Dermis microvascular lymphatic vessel endothelial cell (primary cell): ENCODE measurements at places on chromosomes 4 and X.

GRCh38 chrX:72247206-72247942 lies 8.5 kb upstream of the ERCC6L start:
- DNase-seq: peak; percentile 56

GRCh38 chr4:113057891-113058290 lies 8.4 kb downstream of the ANK2 start:
- DNase-seq: no peak

DNA sequence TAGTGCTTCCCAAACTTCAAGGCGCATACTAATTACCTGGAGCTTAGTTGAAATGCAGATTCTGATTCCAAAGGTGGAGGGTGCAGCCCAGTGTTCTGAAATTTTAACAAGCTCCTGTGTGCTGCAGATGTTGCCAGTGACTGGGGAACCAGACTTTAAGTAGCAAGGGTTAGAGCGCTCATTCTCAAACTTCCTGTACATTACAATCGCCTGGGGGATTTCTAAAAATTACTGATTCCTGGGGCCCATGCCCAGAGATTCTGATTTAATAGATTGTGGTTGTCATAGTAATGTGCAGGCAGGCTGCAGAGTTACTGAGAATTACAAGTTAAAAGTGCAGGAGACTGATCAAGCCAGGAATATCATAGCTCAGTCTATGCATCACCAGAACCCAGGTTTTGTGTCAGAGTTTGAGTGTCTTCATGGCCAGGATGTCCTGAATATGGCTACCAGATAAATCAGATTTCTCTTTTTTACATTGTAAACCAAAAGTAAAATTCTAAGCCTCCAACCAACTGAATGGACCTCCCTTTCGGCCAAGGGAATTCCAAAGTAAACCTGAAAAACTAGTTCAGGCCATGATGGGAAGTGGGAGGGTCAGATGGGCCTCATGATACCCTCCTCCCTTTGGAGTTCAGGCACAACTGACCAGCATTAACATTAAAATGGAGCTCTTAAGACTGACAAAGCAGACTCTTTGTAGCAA lies 121.6 kb downstream of the ATXN3L start:
- no peak for DNase-seq

GRCh38 chrX:56564164-56564885 lies 898 bp downstream of the UBQLN2 start:
- peak; percentile 35 for DNase-seq

- no peak for DNase-seq
These were observed 64.5 kb downstream of the ARL9 start for GRCh38 chr4:56570041-56570440.

- DNase-seq: no peak
These were observed 50.0 kb upstream of the NDST3 start for GRCh38 chr4:117984366-117984680.

GRCh38 chrX:150506486-150506885 lies 61.9 kb upstream of the MTM1 start:
- no peak for DNase-seq

DNA sequence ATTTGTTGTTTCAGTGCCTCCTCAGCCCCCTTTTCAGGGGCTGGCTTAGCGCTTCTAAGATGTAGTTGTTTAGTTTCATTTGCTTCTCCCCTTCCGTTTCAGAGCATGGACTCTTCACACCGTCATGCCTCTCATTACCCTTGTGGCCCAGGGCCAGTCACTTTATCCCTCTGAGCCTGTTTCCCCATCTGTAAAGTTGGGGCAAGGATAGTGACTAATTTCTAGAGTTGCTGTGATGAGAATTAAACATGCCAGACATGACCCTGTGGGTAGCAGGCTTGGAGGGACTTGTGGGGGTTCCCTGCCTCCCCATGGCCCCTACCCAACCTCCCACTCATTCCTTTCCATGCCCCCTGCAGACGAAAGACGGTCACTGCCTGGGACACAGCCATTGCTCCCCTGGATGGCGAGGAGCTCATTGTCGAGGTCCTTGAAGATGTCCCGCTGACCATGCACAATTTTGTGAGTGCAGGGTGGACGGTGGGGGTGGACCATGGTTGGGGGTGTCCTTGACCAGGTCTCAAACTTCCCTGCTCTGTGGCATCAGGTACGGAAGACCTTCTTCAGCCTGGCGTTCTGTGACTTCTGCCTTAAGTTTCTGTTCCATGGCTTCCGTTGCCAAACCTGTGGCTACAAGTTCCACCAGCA lies 3.6 kb downstream of the ARAF start:
- DNase-seq: no peak

GRCh38 chr4:170111546-170111945 lies 21.8 kb upstream of the AADAT start:
- DNase-seq: no peak

DNA sequence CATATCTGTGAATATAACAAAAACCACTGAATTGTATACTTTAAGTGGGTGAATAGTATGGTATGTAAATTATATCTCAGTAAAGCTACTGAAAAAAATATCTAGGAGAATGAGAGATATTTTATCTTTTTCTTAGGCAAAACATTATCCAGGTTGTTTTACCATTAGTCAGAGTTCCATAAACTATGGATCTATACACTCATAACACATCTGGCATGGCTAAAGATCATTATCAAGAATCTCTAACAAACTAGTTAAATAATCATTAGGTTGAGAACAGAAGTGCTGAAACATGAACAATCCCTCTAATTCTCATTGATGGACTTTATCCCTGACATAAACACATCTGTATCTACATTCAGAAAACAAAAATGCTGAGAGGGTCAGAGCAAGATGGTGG lies 15.6 kb downstream of the MED14 start:
- no peak for DNase-seq

GRCh38 chr4:86549163-86549788 lies 44.8 kb upstream of the PTPN13 start:
- DNase-seq: no peak

DNA sequence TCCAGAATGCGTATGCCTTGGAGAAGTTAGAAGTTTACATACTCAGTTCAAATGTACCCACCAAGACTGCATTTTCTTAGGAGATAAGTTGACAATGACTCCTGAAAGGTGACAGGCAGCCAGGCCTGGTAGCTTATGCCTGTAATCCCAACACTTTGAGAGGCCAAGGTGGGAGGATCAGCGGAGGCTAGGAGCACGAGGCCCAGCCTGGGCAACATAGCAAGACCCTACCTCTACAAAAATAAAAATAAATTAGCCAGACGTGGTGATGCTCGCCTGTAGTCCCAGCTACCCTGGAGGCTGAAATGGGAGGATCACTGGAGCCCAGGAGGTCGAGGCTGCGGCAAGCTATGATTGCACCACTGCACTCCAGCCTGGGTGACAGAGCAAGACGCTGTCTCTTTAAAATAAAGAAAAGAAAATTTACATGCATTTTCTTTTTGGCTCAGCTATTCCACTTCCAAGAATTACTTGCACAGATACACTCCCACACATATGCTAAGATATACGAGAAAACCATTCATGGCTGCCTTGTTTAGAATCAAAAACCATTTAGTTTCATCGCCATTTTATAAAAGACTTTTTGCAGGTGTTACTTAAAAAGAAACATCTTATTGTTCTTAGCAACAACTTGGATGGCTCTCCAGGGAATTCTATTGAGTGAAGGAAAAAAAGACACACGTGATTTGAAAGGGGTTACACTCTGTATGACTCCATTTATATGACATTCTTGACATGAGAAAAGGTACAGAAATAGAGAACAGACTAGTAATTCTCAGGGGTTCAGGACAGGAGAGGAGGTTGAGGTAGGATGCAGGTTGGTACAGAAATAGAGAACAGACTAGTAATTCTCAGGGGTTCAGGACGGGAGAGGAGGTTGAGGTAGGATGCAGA lies 66.3 kb downstream of the DHRSX start:
- no peak for DNase-seq

- peak; percentile 93 for DNase-seq
These were observed 4.8 kb upstream of the FBXL5 start for GRCh38 chr4:15659768-15660570.

DNA sequence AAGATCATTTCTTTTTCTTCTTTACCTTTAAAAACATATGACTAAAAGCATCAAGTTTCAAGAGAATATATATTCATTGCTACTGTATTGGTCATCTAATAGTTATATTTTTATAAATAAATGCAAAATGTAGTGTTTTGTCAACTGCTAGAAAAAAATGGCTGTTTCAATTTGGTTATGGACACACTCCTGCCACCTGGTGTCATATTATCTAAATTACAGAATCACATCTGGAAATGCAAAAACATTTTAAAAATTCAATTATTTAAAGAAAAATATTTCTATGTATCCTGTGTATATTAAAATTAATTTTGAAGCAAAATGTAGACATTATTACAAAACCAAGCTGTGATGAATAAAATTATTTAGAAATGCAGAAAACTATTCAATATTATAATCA lies 329.4 kb upstream of the PCDH18 start:
- peak; percentile 2 for DNase-seq

GRCh38 chr4:64598066-64598465 lies 188.8 kb upstream of the TECRL start:
- no peak for DNase-seq

DNA sequence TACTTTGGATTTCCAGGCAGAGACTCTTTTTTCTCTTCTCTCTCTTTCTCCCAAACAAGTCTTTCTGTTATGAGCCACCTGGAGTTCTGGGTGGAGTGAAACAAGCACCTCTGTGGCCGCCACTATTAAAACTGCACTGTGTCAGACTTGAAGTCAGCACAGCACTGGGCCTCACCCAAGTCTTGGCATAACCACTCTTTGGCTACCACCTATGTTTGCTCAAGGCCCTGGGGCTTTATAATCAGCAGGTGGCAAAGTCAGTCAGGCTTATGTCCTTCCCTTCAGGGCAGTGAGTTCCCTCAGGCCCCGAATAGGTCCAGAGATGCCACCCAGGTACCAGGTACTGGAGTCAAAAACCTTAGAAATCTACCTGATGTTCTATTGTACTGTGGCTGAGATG lies 52.4 kb downstream of the ITIH6 start:
- DNase-seq: no peak

DNA sequence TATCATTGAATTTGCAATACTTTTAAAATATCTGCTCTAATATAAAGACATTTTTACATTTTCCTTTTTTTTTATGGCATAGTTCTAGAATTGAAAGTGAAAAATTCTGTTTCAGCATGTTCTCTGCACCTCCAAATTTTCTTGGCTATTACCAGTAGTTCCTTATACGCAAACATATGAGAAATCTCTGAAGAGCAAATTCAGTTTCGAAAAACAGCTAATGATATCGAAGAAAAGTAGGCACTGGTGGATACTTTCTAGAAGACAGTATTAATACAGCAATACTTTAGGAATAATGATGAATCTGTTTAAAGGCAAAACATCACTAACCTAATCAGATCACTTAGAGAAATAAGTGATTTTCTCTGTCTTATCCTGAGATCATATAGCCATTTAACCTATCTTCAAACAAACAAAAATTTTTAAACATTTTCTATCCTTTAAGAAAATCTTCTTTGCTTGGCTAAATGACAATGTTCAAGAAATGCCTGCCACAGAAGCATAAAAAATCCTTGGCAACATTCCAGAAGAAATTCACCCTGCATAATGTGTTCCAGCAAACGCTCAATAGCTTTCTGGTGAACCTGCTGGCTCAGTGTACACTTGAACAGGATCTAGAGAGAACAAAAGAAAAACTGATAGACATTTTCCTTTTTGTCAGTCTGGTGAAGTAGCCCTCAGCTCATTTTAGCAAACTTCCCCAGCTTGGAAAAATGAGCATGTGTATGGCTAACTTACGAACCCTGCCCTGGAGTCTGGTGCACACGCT lies 51.2 kb upstream of the KLF3 start:
- peak; percentile 50 for DNase-seq

GRCh38 chr4:8700531-8700930 lies 108.0 kb downstream of the CPZ start:
- DNase-seq: no peak

DNA sequence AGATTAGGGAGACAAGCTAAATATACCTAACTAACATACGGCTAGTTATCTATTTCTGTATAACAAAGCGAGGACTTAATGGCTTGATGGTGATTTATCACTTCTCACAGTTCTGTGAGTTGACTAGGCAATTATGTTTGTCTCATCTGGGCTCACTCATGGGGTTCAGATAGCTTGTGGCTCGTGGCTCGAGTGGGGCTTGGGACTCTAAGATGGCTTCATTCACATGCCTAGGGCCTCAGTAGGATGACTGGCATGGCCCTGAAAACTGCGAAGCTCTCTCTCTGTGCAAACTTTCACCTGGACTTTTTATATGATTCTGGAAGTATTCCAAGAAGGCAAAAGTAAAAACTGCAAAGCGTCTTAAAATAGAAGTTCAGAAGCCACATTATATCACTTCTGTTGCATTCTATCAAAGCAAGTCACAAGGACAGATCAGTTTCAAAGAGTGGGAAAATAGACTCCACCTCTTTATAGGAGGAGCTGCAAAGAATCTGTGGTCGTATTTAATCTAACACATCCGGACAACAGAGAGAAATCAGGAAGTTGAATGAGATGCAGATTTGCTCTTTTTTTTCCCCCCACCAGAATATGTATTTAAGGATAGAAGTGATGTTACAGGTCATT lies 491.2 kb downstream of the INPP4B start:
- no peak for DNase-seq

GRCh38 chr4:155745984-155746383 lies 12.8 kb upstream of the GUCY1B1 start:
- no peak for DNase-seq

DNA sequence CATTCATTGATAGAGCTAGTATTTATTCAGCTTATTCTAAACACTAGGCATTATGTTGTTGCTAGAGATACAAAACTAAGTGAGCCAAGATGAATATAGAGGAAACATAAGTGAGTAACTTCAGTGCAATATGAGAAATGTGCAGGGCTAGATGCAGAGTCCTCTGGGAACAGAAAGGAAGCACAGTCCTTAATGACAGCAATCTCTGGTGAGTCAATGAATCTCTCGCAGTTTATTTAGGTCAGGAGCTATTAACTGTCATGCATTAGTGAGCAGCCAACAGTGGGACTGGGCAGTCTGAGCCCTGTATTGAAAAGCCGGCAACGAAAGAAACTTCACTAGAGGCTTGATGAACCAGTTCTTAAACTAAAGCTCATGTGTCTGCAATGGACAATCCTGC lies 598.1 kb upstream of the MAGEB2 start:
- DNase-seq: no peak

GRCh38 chr4:8002525-8003309 lies 63.1 kb upstream of the AFAP1 start:
- no peak for DNase-seq

DNA sequence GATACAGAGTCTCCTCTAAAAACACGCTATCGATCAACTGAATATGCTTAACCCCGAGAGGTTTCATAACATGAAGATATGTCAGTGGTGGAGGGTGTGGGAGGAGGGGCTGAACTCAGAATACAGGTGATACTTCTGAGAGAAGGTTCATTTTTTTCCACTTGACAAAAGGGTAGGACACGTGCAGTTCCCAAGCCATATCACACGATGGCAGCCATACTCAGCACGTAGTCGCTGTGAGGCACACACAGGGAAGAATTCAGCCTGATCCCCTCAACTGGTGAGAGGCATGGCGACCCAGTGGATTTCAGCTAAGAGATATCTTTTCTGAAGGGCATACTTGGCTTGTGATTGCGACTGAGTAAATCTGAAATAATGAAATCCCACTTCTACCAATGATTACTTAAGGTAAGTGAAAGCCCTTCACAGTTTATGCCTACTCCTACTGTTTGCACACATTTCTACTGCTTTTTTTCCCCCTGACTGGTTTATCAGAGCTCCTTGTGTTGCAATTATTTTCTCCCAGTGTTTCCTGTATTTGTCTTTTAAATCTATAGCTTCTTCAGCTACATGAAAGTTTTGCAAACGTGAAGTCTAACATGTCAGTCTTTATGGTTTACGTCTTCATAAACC lies 133.1 kb downstream of the CORIN start:
- DNase-seq: peak; percentile 10

- no peak for DNase-seq
These were observed 60.1 kb upstream of the ATP8A1 start for GRCh38 chr4:42716996-42717395.

- DNase-seq: no peak
These were observed 16.9 kb downstream of the RAI2 start for GRCh38 chrX:17844236-17844635.
